HFFc6 (cell line): ENCODE measurements at places on chromosomes 16 and 17. TPM values are rescaled to one million over a fixed set of nuclear protein-coding genes. Genes with fewer than 3 reads are reported as not detected.

DNA sequence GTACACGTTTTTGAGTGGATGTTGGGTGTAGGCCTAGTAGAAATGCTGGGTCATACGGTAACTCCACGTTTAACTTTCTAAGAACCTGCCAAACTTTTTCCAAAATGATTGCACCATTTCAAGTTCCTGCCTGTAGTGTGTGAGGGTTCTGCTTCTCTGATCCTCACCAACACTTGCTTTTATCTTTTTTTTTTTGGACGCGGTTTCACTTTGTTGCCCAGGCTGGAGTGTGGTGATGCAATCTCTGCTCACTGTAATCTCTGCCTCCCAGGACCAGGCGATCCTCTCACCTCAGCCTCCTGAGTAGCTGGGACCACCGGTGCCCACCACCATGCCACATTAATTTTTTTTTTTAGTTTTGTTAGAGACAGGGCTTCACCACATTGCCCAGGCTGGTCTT, 23.5 kb downstream of the ZNF750 start:
- DNase-seq = no peak
- peaks cover 6% of the 10 kb centered on the region for H3K4me1 ChIP-seq
- H3K36me3 ChIP-seq = peaks cover 52% of the 10 kb centered on the region
- no peak overlapping the region for H3K27ac ChIP-seq
- no peak overlapping the region for H3K4me3 ChIP-seq

TMEM106A gene
- 12.1 to 16.2 TPM (median 13.3 TPM) in 3 replicates for total RNA-seq

DNA sequence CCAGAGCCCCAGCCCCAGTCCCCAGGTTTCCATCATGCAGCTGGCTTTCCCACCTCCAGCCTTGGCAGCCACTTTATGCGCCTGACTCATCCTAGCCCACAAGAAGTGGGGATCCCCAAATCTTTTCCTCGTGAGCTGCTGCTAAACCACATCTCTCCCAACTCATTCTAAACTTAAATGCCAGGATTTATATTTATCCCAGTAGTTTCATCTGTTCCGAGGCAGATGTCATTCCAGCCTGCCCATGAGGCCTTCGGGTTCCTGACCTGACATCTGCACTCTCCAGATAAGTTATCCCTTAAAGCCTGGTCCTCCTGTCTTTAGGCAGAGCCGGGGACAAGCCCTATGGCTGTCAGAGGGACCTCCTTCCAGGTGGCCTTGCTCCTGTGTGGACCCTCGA, 16.6 kb downstream of the PLXDC1 start:
- H3K36me3 ChIP-seq = no peaks in the 10 kb centered on the region
- peaks cover 69% of the 10 kb centered on the region for H3K4me1 ChIP-seq
- H3K27me3 ChIP-seq = peaks cover 2% of the 10 kb centered on the region; the same call in 1 of the 2 replicates

- DNase-seq = no peak
- H3K36me3 ChIP-seq = peaks cover 6% of the 10 kb centered on the region; the same call in 1 of the 2 replicates
- no peak overlapping the region; the same call in 1 of the 2 replicates for H3K27ac ChIP-seq
- H3K4me1 ChIP-seq = peaks cover 17% of the 10 kb centered on the region
Measured at GRCh38 chr16:48603647-48604376, 6.2 kb downstream of the N4BP1 start.

GRCh38 chr16:56203052-56203451, 11.8 kb downstream of the GNAO1 start:
- H3K27me3 ChIP-seq = peaks cover 8% of the 10 kb centered on the region; the same call in 1 of the 2 replicates
- H3K27ac ChIP-seq = no peak overlapping the region
- no peak overlapping the region for H3K4me3 ChIP-seq
- H3K36me3 ChIP-seq = no peaks in the 10 kb centered on the region
- DNase-seq = peak; percentile 16

- no peak for DNase-seq
- H3K27ac ChIP-seq = peak overlapping the region; percentile 65; the same call in 1 of the 2 replicates
- peak overlapping the region; percentile 84 for H3K4me3 ChIP-seq
- H3K36me3 ChIP-seq = no peaks in the 10 kb centered on the region
- H3K4me1 ChIP-seq = peaks cover 25% of the 10 kb centered on the region
Measured at GRCh38 chr17:32520104-32520701, 33.4 kb downstream of the CDK5R1 start.

DNA sequence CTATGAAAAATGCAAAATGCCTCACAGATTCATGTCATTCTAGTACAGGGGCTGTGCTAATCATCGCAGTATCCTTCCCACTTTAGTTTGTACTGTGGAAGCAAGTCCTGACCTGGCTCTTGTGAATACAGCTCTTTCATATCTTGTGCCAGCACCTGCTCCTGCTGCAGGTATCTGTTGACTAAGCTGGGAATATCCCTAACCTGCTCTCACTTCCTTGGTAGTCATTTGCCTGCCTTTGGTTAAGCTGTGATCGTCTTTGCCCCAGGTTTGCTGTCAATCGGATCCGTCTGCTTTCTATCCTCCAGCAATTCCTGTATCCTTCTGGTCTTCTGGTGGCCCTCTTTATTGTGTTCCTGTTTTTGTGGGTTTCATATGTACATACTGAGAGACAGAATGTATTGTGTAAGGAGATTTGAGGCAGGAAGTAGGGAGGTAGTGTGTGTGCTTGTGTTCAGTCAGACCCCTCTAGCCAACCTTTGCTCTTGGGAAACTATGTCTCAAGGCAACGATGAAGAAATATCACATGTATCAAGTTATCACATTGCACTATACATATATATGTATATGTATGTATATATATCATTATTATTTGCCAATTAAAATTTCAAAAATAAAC, 7.7 kb upstream of the GINS3 start:
- peaks cover 6% of the 10 kb centered on the region; the same call in 1 of the 2 replicates for H3K4me1 ChIP-seq
- peaks cover 14% of the 10 kb centered on the region for H3K27me3 ChIP-seq
- DNase-seq = no peak
- H3K36me3 ChIP-seq = no peaks in the 10 kb centered on the region
- H3K4me3 ChIP-seq = no peak overlapping the region

- peaks cover 4% of the 10 kb centered on the region for H3K27me3 ChIP-seq
- no peak overlapping the region for H3K4me3 ChIP-seq
- no peak overlapping the region for H3K27ac ChIP-seq
- no peaks in the 10 kb centered on the region for H3K36me3 ChIP-seq
Measured at GRCh38 chr16:27220527-27220926, 17.2 kb downstream of the KDM8 start.

MYCBPAP gene
- 0.26 to 0.96 TPM (median 0.37 TPM) in 3 replicates for total RNA-seq

- no peak overlapping the region for H3K4me3 ChIP-seq
- H3K4me1 ChIP-seq = no peaks in the 10 kb centered on the region
- no peak for DNase-seq
- H3K36me3 ChIP-seq = peaks cover 8% of the 10 kb centered on the region; the same call in 1 of the 2 replicates
Measured at GRCh38 chr16:17446661-17447060, 24.1 kb downstream of the XYLT1 start.

GRCh38 chr16:56861092-56861610, 3.9 kb upstream of the SLC12A3 start:
- DNase-seq = no peak
- no peaks in the 10 kb centered on the region for H3K36me3 ChIP-seq
- peaks cover 7% of the 10 kb centered on the region for H3K27me3 ChIP-seq
- H3K27ac ChIP-seq = no peak overlapping the region

- H3K27ac ChIP-seq = no peak overlapping the region
- H3K4me1 ChIP-seq = no peaks in the 10 kb centered on the region
- no peak overlapping the region for H3K4me3 ChIP-seq
- DNase-seq = no peak
- no peaks in the 10 kb centered on the region; the same call in 1 of the 2 replicates for H3K27me3 ChIP-seq
Measured at GRCh38 chr16:79980650-79981521, 380.3 kb upstream of the MAF start.

DNA sequence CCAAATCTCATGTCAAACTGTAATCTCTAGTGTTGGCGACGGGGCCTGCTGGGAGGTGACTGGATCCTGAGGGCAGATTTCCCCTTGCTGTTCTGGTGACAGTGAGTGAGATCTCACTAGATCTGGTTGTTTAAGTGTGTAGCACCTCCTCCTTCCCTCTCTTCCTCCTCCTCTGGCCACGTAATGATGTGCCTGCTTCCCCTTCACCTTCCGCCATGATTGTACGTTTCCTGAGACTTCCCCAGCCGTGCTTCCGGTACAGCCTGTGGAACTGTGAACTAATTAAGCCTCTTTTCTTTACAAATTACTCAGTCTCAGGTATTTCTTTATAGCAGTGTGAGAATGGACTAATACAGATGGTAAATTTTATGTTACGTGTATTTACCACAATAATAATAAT, 49.2 kb downstream of the METTL16 start:
- H3K4me1 ChIP-seq = peaks cover 23% of the 10 kb centered on the region
- no peaks in the 10 kb centered on the region for H3K27me3 ChIP-seq
- no peak overlapping the region for H3K4me3 ChIP-seq
- DNase-seq = no peak

PRAC2 gene
- not detected in 3 replicates for total RNA-seq

NOG gene
- 21.1 to 21.3 TPM (median 21.2 TPM) in 3 replicates for total RNA-seq

NOD2 gene
- total RNA-seq = not detected in 3 replicates

- peaks cover 68% of the 10 kb centered on the region for H3K4me1 ChIP-seq
- H3K27ac ChIP-seq = peak overlapping the region; percentile 98
- H3K36me3 ChIP-seq = peaks cover 21% of the 10 kb centered on the region
- H3K27me3 ChIP-seq = no peaks in the 10 kb centered on the region; the same call in 1 of the 2 replicates
- DNase-seq = no peak
Measured at GRCh38 chr16:69444873-69445517, 20.6 kb downstream of the CYB5B start.

GP1BA gene
- not detected in 3 replicates for total RNA-seq

DNA sequence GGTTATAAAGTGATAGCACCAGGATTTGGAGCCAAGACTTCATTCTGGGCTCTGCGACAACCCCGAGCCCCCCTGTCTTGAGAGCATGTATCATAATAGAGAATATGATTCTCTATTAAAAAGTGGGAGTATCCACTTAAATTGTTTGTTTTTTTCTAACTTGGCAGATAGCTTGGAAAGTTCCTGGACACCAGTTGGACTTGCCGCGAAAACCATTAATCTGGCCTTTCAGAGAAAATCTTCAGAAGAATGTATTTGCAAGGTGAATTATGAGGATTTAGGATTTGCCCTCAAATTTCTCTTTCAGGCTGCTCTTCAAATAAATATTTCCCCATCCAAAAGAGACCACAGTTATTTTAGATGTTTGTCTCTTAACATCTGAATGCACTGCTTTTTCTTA, 53.5 kb downstream of the MARCHF10 start:
- H3K27me3 ChIP-seq = peaks cover 2% of the 10 kb centered on the region
- no peak for DNase-seq
- no peaks in the 10 kb centered on the region for H3K36me3 ChIP-seq
- no peak overlapping the region for H3K27ac ChIP-seq
- H3K4me3 ChIP-seq = no peak overlapping the region
- H3K4me1 ChIP-seq = peaks cover 51% of the 10 kb centered on the region

- DNase-seq = no peak
- no peaks in the 10 kb centered on the region for H3K4me1 ChIP-seq
- H3K27ac ChIP-seq = no peak overlapping the region
- peaks cover 53% of the 10 kb centered on the region for H3K27me3 ChIP-seq
- no peaks in the 10 kb centered on the region for H3K36me3 ChIP-seq
Measured at GRCh38 chr16:66470556-66470955, 43.5 kb downstream of the BEAN1 start.
